ENCODE measurements at places on chromosomes 1 and 21.

DNA sequence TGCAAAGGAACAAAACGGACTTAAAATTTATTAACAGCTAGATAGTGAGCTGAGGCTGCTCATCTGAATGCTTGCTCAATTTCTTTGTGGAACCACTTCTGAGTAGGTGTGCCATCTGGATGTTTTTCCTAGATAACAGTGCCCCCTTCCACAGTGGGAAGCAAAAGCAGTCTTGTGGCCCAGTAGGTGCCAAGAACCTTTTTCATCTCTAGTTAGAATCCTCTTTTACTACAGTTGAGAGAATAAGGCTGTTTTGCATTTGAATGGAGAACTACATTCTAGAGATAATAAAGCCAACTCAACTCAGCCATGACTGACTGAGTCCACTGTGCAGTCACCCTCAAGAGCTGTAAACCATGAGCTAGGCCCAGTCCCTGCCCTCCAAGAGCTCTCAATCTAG lies 13.3 kb downstream of the F3 start:
- no peak for DNase-seq

- DNase-seq = no peak
Measured at GRCh38 chr1:36529769-36530260, 47.1 kb upstream of the CSF3R start.

DNA sequence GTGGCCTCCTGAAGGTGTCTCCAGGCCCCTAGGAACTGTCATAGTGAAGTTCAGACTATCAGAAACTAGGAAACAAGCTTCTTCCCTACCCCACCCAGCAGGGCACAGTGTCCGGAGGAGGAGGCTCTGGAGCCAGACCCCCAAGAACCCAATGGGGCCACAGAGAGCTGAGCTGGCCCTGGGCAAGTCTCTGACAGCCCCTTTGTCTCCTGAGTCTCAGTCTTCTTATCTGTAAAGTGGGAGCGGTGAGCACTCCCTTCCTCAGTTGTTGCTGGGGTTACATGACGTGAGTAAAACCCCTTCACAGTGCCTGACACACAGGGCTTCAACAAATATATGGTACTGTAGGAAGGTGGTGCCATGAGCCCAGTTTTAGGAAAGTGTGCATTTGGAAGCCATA lies 675.8 kb downstream of the MATN1 start:
- DNase-seq = no peak

DNA sequence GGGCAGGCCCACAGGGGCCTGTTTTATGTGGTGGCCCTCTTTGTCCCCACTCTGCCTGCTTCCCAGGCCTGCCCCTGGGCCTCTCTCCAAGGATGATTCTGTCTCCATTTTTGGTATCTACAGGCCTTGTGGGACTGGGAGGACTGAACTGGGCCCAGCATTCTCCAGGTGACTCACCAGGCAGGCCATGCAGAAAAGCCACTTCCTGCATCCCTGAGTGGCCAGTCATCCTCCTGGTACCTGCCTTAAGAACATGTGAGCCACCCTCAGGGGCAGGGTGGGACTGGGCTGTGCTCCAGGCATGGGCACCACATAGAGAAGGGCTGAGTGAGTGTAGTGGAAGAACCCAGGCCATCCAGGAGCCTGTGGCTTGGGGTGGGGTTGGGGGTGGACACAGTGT lies 20.0 kb upstream of the BCAR3 start:
- no peak for DNase-seq

DNA sequence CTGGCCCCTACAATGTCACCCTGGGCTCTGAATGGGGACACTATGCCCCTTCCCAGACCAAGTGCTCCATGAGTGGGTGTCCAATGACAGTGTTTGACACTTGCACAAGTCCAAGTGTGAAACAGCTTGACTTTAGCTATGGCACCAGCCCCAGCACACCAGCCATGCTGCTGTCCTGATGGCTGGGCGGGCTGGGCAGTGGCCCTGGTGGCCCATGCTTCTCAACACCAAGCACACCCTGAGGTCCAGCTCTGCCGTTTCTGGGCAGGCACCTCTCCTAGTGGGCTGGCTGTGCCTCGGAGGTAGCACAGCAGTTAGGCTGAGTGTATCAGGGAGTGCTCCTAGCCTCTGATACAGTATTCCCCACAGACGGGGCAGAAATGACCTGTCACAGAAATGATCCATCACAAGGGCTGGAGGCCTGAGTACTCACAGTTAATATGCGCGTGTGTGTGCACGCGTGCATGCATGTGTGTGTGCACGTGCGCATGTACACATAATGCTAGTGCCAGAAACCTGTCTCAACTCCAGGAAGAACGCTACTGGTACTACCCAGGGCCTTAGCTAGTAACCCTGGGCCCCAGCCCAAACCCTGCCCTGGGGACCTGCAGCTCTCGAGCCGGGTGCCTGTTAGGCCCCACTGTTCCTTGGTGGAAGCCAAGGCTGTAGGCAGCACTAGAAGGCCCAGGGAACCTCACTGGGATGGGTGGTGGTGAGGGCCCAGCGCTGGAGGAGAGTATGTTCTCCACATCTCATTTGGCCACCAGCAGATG lies 134.0 kb downstream of the DMRTB1 start:
- no peak for DNase-seq

DNA sequence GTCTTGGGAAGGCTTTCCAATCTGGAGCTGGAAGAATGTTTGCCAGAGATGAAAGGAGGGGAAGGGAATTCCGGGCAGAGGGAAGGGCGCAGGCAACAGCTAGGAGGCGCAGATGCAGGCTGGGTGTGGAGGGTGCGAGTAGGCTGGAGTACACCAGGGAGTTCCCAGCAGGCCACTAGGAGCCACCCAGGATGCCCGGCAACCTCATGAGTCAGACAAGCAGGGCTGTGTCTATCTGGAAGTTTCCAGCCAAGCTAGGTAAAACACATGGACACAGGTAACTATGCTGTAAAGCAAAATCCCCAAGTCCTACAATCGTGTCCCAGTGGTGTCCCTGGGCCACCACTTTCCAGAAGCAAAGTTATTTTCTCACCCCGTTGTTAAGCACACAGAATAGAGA lies 990 bp upstream of the NBL1 start:
- DNase-seq = no peak

DNA sequence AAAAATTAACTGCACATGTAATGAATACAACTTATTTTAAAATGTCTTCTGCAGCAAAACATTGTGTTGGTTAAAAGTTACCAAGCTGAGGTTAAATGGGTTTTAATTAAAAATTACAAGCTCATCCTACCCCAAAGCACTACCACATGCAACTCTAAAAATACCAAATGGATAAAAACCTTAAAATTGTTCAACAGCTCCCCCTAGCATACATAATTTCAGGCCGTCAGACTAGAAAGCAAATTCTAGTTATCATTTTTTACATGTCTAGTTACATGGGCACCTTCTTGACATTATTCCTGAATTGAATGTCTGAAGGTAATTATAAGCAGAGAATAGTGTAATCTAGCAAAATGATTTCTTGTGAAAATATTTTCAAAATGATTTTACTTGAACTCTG lies 176.5 kb downstream of the C1orf21 start:
- no peak for DNase-seq

DNA sequence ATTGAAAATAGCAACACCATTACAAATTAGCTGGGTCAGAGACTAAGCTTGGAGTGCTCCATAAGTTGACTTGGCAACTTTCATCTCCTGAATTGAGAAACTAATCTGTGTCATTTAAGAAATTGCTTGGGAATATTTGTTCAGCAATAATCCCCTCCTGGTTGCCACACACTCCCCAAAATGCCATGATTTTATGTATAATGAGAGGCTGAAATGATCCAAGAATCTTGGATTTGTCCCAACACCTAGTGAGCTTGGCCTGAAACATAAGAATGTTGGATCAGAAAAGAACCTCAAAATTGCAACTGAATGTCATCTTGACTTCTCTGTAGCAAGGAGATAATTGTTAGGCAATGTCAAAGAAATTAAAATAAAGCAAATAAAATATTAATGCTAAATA lies 805.9 kb upstream of the ADAMTS5 start:
- DNase-seq = no peak

- DNase-seq = no peak
Measured at GRCh38 chr1:193471981-193472380, 285.6 kb upstream of the B3GALT2 start.

- DNase-seq = no peak
Measured at GRCh38 chr1:203667616-203668015, 41.0 kb downstream of the ATP2B4 start.

- peak; percentile 54 for DNase-seq
Measured at GRCh38 chr1:3942416-3943122, 42.5 kb upstream of the C1orf174 start.

DNA sequence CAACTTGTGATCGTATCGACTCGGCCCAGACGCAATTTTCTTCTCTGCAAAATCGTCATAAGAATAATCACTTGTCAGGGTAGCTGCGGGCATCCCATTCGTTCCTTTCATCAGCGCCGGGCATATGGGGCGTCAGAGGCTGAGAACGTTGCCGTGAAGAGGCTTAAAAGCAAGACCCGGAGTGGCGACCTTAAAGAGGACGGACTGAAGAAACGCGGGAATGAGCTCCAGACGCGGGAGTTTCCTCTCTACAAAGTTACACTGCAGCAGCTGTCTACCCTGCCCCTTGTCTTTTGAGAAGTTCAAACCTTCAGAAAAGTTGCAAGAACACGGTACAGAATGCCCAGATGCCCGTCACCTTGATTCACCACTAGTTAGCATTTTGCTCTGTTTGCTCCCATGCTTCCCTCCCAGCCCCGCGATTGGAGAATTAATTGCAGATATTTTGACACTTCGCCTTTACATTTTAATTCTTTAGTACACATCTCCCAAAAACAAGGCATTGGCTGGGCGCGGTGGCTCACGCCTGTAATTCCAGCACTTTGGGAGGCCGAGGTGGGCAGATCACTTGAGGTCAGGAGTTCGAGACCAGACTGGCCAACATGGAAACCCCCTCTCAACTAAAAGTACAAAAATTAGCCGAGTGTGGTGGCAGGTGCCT lies 967 bp downstream of the CENPS start:
- DNase-seq = no peak

DNA sequence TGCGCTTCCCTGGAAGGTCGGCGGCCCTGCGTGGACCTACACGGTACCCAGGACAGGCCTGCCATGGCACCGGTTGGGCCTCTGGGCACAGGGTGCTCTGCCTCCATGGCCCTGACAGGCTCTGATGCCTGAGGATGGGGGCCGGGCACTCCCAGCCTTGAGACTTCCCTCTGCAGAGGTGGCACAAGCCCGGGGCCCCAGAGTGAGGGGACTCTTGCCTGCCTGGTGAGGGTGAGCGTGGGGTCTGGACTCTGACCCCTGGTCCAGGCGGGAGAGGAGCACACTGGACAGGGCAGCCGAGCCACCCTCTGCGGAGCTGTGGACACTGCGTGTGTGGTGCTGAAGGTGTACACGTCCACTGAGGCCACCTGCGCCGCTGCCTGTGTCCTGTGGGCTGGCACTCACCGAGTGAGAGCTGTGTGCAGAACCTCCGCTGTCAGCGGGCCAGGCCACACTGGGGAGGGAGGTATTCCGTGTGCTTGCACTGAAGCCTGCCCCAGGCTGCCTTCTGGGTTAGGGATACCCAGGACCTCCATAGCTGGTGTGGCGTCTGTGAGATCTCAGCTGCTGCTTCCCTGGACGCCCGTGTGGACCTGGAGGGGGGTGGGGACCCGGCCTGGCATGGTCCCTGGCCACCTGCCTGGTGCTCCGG lies 10.4 kb downstream of the SKI start:
- no peak for DNase-seq

DNA sequence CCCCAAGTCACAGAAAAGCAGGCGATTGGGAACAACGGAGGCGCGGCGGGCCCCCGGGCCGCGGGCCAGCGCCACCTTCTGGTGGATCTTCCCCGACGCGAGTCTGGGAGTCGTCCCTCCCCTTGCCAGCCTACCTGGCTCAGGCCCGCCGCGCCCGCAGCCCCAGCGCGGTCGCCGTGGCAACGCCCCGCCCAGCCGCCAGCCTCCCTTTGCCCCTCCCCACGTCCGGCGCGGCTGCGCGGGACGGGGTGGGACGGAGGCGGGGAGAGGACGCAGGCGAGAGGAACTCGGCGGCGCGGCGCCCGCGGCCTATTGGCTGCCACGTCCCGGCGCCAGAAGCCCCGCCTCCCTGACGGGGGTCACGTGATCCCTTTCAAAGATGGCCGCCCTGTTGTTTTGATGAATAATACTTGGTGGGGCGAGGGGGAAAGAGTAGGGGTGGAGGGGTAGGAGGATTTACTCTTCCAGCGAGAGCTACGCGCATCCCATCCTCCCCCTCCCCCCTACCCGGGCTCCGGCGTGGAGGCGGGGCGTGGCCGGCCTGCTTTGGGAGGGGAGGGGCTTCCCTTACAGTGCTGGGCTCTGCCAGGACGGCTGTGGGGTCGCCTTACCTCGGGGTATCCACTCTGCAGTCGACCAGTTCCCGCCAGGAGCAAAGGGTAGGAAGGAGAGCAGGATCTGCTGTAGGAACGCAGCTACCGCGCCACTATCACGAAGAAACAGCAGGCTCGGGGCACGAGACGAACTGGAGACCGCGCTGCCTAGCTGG lies at the start of gene UBE4B:
TSS of gene UBE4B (plus strand) at position 369 of the 769 bp plus-strand sequence. CDS start 713 bp downstream, outside the sequence.
- DNase-seq = peak; percentile 85

DNA sequence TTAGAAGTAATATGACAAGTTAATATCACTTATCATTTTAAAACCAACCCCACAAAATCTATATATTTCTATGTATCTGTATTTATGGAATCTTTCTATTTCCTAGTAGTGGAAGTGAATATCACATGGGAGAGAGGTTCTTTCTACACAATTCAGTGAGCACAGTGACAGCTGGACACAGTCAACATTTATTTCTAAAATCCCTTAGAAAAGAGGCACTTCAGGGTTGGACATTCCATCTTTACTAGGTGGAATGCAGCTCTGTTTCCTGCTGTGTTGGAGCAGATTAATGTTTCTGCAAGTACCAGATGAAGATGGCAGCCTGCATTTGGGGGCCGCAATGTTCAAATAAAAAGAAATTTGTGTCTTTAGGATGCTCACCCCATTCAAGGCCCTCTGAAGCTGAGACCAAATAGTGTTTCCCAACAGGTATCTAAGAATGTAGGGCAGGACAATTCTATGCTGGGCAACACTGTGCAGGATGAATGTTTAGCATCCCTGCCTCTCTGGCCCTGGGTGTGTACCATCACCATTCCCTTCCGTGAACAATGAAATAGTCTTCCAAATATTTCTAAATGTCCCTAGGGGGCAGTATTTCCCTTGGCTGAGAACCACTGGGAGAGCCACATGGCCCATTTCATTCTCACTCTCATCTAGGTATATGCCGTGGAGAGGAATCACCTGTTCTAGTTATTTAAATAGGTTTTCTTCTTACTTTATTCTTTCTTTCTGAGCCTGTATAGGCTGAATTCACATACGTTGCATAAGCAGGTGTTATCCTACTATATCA lies 394.8 kb downstream of the PRDM2 start:
- DNase-seq = no peak

GRCh38 chr1:156556354-156556753 lies 16.0 kb downstream of the IQGAP3 start:
- DNase-seq = no peak

DNA sequence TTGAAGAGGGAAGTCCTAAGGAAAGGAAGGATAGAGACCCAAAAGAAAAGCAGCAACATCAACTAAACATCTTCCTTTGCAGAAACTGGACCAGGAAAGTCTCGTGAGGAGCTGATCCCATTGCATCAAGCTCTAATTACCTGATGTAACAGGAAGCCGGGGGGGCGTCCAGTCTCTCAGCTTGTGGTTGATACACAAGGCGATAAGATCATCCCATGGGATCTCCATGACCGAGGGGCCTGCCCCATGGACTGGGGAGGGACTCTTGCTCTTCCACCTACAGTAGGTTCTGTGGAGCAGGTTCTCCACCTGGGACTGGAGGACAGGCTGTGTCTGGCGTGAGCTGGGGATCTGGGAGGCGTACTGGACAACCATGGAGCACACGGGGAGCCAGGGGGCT lies 14.8 kb upstream of the LSS start:
- DNase-seq = no peak

GRCh38 chr21:31252091-31252490 lies 92.0 kb downstream of the TIAM1 start:
- DNase-seq = no peak

GRCh38 chr1:56304975-56305374 lies 274.4 kb downstream of the PLPP3 start:
- no peak for DNase-seq

Data from LNCaP clone FGC (cell line).